ENCODE measurements at places on chromosomes 11 and 22.

DNA sequence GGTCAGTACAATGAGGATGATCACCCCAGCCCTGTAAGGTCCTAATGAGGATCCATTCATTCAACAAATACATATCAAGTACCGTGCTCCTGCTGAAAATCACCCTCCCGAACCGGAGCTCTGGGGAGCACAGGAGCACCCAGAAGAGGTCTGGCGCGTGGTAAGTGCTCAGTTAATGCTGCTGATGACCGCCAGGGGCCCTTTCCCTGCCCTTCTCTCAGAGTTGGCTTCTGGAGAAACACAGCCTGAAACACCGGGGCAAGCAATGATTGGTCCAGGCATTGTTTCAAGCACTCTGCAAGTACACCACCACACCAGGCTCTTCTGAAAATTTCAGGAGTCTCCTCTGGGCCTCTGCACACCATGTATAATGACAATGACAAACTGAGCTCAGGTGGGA, 3.8 kb upstream of the CCDC86 start:
- no peak for DNase-seq

- DNase-seq, result peak; percentile 89
These were observed 66.8 kb downstream of the PRR5L start for GRCh38 chr11:36362902-36363301.

GRCh38 chr11:19187114-19187832, 14.5 kb downstream of the CSRP3 start:
- DNase-seq, result no peak

- no peak for DNase-seq
These were observed 5.7 kb upstream of the BTBD10 start for GRCh38 chr11:13468750-13469149.

DNA sequence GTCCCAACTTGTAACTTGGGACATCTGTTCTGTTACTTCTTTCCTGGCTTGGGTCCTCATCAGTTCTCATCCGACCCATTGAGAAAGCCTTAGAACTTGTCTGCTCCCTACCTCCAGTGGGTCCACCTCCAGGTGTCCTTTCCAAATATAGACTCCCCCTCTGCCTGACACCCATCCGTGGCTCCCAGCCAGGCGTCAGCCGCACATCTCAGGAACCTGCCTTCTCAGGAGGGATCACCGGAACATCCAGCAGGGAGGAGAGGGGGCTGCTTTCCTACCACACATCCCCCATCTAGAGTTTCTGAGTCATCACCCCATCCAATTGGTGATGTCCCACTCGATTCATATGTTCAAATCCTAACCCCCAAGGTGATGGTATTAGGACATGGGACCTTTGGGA, 36.5 kb downstream of the C11orf91 start:
- no peak for DNase-seq

DNA sequence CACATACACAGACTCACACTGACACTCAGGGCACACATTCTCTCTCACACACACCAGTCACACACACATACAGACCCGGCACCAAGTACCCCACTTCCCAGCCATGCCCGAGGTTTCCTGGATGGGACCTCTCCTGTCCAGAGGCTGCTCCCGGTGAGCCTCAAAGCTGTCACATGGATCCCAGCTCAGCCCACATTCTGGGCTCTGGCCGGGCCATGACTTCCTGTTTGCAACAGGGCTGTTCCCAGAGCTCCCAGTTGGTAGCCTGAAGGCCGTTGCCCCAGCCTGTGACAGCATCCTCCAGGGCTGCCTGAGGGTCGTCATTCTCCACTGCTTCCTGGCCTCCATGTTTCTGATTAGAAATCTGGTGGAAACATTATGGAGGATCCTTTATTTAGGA, 14.6 kb upstream of the CYP2D6 start:
- no peak for DNase-seq

DNA sequence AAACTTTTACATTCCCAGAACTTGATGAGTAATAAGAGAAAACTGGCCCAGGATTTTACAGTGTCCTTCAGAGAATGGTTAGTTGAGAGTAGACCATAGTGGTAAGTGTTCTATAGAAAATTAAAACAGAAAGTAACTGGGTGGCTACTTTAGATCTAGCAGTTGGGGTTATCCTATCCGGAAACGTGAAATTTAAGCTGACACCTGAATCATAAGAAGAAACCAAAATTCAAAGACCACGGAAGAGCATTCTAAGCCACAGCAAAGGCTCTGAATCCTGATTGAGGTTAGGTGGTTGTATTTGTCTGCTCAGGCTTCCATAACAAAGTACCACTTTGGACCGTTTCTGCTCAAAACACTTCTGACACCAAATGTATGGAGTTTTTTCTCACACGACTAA, 34.0 kb downstream of the TTC17 start:
- DNase-seq, result no peak

DNA sequence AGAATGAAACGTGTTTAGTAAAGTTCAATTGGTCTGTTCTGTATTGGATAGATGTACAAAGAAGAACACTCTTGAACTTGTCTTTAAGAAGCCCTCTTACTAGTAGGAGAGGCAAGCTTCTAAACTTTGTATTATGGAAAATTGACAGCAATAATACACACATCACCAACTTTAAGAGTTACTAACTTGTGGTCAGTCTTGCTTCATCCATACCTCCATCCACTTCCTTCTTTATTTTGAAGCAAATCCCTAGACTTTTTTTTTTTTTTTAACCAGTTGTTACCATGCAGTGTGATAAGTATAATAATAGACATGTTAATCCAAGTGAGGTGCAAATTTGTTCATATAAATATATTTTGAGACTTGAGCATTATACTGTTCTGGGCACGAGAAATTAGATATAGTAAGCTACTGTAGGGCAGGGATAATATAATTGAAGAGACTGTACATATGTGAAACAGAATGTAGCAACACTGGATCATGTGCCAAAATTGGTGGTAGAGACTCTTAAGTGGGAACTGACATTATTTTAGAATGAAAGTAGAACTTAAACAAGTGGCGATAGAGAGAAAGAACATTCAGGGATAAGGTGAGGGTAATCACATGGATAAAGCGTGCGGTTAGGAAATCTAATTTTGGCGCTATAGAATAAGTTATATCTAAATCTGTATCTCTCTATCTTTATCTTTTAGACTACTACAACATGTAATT, 6.5 kb downstream of the FAR1 start:
- DNase-seq, result no peak

DNA sequence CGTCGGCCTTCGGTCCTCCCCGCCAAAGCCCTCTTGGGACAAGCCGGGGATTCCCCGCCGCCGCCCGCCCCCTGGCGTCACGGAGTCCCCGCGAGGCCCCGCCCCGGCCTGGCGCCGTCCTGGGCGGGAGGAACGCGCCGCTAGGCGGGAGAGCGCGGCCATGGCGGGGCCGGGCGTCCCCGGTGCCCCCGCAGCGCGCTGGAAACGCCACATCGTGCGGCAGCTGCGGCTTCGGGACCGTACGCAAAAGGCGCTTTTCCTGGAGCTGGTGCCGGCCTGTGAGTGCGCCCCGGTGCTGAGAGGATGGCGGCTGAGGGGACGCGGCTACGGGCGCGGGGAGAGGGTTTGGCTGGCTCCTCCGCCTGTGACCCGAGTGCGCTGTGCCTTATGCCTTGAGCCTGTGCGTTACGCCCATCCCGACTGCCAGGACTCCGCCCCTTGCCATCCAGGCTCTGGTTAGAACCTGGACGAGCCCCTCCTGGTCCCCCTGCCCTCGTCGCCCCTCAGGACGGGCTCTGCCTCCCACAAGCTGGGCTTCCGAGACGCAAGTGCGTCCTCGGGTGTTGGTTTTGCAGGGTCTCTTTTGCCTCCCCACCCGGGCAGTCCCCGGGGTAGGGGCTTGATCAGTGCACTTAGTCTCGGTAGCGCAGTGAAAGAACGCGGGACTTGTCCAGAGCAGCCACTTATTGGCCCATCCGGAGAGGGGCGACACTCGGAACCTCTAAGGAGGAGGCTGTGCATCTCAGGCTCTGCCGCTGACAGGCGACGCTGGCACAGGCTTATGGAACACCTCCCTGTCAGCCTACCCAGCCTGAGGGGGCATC, at the start of gene ATG16L2:
ATG16L2 (plus strand) TSS at position 126 of the 824 bp plus-strand sequence; CDS start at position 161, 35 bp downstream.
- DNase-seq, result peak; percentile 88

GRCh38 chr11:61055776-61056175, 46.5 kb upstream of the CD5 start:
- no peak for DNase-seq

- peak; percentile 98 for DNase-seq
These were observed at the start of gene RBX1 for GRCh38 chr22:40950962-40951794. Gene RBX1 (plus strand): TSS chr22:40951378. CDS start chr22:40951399, 21 bp downstream.

DNA sequence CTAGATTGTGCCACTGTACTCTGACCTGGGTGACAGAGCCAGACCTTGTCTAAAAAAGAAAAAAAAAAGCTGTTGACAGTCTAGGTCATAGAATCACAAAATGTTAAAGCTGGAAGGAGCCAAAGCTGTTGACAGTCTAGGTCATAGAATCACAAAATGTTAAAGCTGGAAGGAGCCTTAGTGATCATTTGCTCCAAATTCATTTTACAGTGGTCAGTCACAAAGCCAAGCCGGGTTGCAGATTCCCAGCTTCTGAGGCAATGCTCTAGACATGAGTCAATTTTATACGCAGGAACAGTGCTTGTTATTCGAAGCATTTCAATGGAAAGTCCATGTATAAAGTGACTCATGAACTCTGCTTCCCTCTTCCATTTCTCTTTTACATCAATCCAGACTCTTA, 47.4 kb downstream of the SYT13 start:
- peak; percentile 58 for DNase-seq

DNA sequence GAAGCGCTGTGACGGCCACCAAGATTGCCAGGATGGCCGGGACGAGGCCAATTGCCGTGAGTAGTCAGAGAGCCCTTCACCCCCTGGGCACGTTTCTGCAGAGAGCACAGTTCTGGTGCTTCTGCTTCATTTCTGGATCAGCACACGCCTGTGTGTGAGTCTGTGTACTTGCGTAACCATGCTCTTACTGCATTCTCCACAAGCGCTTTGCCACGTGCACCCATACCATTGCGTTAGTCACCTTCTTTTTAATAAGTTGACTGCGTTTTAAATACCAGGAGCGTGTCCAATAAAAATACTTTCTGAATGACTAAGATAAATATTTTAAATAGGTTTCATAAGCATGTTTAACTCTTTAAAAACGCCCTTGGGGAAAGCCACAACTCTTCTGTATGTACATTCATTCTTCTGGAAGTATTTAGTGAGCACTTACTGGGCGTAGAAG, 143.0 kb upstream of the SORL1-AS1 start:
- DNase-seq, result peak; percentile 99

DNA sequence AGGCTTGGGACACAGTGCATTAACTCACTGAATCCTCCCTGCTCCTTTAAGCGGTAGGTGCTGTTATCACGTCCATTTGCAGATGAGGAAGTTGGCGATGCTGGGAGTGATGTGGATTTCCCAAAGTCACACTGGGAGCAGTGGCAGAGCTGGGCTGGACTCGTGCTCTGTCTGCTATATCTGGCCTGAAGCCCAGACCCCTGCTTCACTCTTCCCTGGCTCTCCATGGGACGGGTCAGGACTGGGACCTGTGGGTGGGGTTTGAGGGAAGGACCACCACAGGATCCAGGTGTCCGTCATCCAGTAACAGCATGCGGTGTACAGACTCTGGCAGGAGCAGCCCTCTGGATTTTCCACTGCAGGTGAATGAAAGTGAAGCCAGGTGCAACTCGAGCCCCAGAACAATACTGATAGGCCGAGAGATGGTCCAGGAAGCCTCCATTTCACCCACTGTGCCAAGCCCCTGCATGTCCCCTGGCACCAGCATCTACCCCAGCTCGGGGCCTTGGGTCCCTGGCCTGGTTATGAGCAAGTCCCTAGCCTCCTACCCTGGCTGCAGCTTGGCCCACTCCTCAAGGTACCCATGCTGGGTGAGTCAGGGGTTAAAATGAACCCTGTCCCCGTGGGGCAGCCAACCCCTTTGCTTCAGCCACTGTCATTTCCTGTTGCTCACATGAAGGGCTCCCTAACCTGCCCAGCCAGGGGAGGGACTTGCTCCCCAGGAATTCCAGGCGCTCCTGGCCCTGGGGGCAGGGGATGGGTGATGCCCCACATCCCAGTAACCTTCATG, 4.2 kb downstream of the USP2 start:
- DNase-seq, result no peak

DNA sequence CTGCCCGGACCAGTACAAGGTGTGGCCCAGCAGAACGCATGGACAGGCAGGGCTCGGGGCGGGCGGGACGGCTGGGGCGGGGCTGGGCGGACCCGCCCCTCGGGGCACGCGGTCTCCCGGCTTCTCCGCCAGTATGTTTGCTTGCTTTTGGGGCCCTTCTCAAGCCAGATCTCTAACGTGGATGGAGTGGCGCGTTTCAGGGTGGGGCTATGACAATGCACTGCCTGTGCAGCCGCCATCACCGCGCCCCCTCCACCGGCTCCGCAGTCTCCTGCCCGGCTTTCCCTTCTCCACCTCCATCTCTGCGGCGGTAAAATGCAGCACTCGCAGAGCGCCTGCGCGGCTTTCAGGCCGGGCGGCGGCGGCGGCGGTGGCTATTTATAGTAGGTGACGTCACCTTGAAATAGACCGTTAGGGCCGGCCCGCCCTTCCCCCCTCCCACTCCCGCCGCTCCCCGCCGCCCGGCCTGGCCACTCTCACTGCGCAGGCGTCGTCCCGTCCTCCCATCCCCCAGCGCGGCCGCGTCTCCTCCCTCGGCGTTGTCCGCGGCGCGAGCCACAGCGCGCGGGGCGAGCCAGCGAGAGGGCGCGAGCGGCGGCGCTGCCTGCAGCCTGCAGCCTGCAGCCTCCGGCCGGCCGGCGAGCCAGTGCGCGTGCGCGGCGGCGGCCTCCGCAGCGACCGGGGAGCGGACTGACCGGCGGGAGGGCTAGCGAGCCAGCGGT, at the start of gene YWHAH:
YWHAH (plus strand) TSS at position 558 of the 722 bp plus-strand sequence. CDS start 199 bp downstream, outside the sequence.
- peak; percentile 93 for DNase-seq

DNA sequence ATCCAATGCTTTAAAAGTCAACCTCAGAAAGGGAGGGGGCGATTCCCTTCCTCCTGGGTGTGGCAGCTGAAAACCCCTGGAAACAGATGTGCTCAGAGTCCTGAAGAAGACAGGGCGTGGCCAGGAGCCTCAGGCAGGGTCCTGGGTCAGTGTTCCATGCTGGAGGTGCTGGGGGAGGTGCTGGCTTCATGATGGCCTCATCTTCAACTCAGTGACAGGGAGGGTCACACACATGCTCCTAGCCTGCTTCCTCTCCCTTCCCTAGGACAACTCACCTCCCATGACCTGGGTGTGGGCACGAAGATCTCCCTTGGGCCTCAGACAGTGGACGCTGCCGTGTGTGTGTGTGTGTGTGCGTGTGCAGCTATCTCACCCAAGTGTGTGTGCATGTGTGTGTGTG, 245.6 kb upstream of the B3GAT1 start:
- DNase-seq, result no peak

DNA sequence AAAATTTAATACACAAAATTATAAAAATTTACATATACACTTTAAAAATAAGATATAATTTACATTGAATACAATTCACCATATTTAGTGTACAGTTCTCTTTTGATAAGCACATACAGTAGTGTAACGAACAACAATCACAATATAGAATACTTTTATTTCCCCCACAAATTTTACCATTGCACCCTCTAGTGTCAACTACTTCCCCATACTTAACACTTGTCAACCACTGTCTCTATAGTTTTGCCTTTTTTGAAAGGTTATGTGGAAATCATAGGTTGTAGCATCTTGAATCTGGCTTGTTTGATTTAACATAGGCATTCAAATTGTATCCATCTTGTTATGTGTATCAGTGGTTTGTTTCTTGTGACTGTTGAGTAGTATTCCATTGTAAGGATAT, 21.3 kb upstream of the PANX1 start:
- no peak for DNase-seq

GRCh38 chr11:43582863-43583462, 97.6 kb upstream of the HSD17B12 start:
- no peak for DNase-seq
